ENCODE measurements at places on chromosomes 1 and 21.
A peak's percentile ranks its signal among the peaks of the same experiment; 100 is the strongest.

DNA sequence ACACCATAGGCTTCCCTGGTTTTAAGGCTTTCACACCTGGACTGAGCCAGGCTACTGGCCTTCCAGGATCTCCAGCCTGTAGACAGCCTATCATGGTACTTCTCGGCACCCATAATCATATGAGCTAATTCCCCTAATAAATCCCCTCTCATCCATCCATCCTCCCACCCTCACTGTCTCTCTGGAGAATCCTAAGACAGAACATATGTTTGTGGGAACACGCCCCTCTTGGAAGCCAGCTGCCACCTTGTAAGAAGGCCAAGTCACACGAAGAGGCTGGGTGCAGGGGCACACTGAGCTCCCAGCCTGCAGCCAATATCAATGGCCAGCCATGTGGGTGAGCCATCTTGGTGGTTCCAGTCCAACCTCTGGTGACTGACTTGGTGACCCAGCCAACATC is 7.4 kb downstream of the CLCC1 start:
- DNase-seq = no peak

GRCh38 chr1:247681288-247681897 is 1.9 kb upstream of the OR13G1 start:
- peak; percentile 3 for DNase-seq

GRCh38 chr1:165456861-165457260 is 11.9 kb upstream of the RXRG start:
- DNase-seq = no peak

- no peak for DNase-seq
These were observed 998 bp upstream of the SPAG17 start for GRCh38 chr1:118186026-118186425.

DNA sequence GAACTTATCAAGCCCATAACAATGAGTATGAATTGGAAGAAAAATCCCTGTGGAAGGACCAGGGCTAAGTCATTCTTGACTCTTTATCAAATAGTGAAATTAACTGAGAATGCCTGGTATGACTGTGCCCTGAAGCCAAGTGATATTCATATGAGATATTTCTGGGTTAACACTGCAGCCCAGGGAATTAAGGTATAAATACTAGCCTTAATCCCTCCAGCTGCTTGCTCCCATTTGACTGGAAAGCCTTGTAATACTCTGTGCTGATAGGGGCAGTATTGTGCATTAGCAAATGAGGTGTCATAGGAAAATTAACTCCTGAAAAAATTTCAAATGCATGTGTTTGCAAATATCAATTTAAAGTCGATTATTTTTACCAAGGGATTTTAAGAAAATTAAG is 568.8 kb downstream of the LMO4 start:
- DNase-seq = no peak

- DNase-seq = no peak
These were observed 69.9 kb downstream of the ITSN1 start for GRCh38 chr21:33712022-33712803.

DNA sequence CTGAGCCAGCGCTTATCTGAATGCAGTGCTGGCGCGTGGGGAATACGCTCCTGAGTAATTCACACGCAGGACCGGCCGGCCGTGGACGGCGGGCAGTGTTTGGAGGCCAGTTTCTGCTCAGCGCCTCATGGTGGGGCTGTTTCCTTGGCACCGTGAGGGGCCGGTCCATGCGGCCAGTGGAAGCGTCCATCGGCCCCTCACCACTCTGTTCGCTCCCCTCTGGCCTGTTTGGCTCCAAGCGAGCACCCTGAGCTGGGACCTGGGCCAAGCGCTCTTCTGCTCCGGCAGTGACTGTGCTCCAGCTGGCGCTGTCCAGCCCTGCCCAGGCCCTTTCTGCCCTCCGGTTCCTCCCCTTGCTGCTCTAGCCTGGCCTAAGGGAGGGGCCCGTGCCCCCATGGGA is 16.3 kb upstream of the PLCH2 start:
- DNase-seq = no peak

- no peak for DNase-seq
These were observed 51.3 kb upstream of the SELENON start for GRCh38 chr1:25748531-25749205.

DNA sequence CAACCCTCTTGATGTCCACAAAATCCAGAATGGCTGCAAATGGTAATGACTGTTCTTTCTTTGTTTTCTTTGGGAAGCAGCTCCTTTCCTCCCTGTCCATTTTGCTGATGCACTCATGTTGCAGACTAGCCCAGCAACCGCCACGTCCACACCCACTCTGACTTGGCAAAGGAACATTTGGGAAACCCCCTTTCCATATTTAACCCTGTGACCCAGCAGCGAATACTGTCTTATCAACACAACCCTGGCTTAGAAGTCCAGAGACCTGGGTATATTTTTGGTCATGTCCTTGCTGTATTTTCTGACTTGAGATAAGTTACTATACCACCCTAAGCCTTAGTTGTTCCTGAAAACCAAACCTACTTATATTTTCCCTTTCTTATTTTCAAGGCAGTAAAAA is 18.1 kb upstream of the SHE start:
- no peak for DNase-seq

- peak; percentile 14 for DNase-seq
These were observed 594 bp downstream of the LUZP1 start for GRCh38 chr1:23168079-23168444.

All from CD4-positive, alpha-beta T cell treated with Interferon gamma for 1 hour (primary cell).